ENCODE measurements at places on chromosomes 16 and 17. TPM values are rescaled to one million over a fixed set of nuclear protein-coding genes. Genes with fewer than 3 reads are reported as not detected.
A peak's percentile ranks its signal among the peaks of the same experiment; 100 is the strongest.

EPX gene
- not detected for total RNA-seq

ANKRD40CL gene
- total RNA-seq: not detected

GRCh38 chr17:83009414-83010205 lies 69.8 kb upstream of the METRNL start:
- no peak for DNase-seq

DNA sequence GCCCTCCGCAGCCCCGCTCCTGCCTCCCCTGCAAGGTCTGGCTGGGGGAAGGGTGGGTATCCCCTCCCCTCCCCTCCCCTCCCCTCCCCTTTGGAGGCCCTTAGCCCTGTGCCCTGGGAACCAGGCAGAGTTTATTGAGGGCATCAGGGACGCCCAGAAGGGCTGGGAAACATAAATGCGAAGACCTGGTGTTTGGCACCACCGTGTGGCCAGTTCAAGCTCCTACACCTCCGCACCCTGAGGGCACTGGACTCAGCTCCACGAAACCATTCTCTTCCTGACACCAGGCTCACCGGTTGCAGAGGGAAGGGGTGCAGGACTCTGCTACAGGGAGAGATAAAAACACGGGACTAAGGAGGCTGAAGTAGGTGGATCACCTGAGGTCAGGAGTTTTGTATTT lies 1.0 kb upstream of the AIPL1 start:
- peak; percentile 74 for DNase-seq

GRCh38 chr16:57245472-57246113 lies 534 bp downstream of the ARL2BP start:
- no peak for DNase-seq

DNA sequence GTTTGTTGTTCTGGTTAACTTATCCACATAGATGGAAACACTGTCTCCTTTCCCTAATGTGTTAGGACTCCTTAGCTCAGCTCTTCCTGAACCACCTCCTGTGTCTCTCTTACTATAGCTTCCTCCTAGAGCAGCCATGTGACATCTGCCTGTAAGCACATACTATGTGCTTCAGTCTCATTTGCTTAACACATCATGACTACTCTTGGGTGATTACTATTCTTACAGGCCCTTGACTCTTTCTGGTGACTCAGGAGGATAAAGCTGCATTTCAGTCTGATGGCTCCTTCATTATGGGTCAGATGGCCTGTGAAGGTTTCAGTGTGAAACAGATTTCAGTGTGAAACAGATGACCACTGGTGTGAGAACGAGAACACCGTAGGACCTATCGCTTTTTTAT lies 320 bp upstream of the KRTAP4-2 start:
- peak; percentile 45 for DNase-seq

Measured in B cell (primary cell).